Activated T-cell treated with anti-CD3 and anti-CD28 coated beads for 24 hours (primary cell): ENCODE measurements at places on chromosomes 5 and 9.
A peak's percentile ranks its signal among the peaks of the same experiment; 100 is the strongest.

- no peak for DNase-seq
Observed at GRCh38 chr9:89715318-89715858, 110.6 kb downstream of the GADD45G start.

DNA sequence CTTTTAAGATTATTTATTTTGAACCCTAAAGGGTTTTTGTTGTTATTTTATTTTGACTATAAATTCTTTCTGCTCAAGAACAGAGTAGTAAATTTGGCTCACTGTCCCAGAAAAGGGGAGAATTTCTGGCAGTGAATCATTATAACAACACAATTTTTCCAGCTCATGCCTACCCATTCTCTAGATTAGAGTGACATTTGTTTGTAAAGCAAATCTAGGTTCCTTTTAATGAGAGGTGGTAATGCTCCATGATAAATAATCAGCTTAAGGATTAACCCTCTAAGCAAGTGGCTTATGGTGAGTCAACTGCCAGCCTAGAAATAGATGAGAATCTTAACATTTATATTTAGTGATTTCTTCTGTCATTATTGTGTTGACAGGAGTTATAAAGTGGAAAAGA is 409.2 kb downstream of the NFIB start:
- no peak for DNase-seq

DNA sequence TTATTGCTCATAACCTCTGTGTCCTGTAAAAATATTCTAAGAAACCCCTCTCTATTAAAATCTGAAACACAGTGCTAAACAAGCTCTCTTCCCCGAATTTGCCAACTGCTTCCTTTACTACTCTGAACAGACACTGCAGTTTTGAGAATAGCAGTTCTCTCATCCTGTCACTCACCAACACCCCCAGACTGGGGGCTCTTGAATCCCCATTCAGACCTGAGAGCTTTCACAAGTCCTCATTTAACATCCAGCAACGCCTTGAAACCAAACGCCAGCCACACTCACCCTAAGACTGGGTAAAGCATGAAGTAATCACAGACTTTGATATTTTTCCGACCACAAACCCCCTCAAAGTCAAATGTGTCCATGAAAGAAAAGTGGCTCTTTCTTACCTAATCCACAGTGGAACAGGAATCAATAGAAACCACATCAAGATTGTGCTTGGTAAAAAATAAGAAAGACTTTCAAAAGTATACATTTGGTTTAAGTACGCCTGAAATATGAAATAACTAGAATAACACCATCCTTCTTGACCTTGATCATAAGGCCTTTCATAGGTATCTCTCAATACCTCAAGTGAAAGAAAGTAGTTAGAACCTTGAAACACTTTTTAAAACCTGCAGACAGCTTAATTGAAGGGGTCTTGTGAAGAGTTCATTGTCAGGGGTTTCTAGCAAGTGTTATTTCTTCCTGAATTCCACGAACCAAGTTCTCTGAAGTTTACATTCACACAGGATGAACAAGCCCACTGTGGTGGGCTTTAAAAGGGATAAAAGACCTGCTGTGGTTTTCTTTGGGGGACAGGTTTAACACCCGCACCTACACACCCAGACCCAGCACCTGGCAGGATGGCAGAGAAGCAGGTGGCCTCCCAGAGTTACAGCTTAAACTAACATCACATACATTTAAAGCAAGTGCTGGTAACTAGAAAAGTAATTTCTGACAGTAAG is 412.6 kb downstream of the MLLT3 start:
- DNase-seq, result peak; percentile 51

GRCh38 chr9:90839183-90839728 is 37.6 kb downstream of the SYK start:
- DNase-seq, result no peak

GRCh38 chr5:129971714-129972113 is 67.4 kb downstream of the CHSY3 start:
- no peak for DNase-seq

GRCh38 chr9:100534401-100534800 is 43.5 kb upstream of the CAVIN4 start:
- DNase-seq, result no peak

GRCh38 chr5:77952636-77953212 is 176.6 kb upstream of the TBCA start:
- no peak for DNase-seq

DNA sequence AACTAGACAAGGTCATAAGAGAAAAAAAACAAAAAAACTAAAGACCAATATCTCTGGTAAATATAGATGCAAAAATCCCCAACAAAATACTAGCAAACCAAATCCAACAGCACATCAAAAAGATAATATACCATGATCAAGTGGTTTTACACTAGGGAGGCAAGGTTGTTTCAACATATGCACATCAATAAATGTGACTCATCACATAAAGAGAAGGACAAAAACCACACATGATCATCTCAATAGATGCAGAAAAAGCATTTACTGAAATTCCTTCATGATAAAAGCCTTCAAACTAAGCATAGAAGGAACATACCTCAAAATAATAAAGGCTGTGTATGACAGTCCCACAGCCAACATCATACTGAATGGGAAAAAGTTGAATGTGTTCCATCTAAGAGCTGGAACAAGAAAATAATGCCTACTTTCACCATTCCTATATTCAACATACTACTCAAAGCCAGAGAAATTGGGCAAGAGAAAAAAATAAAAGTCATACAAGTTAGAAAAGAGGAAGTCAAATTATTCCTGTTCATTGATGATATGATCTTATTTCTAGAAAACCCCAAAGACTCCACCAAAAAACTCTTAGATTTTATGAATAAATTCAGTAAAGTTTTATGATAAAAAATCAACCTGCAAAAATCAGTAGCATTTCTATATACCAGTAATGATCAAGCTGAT is 72.2 kb upstream of the FAM169A start:
- DNase-seq, result no peak

DNA sequence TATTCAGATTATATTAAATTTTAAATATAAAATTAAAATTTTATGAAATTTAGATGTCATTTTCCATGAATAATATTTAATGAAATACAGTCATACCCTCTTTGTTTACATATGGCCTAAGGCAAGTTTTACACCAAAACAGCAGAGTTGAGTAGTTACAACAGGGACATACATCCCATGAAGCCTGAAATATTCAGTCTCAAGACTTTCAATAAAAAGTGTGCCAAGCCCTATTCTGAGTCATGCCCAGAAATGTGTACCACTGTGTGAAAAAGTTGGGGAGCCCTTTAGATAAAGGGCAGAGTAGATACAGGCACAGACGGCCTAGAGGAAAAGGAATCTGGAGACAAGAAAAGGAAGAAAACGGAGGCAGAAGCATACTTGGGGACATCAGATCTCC is 261.3 kb downstream of the SGCD start:
- DNase-seq, result no peak

DNA sequence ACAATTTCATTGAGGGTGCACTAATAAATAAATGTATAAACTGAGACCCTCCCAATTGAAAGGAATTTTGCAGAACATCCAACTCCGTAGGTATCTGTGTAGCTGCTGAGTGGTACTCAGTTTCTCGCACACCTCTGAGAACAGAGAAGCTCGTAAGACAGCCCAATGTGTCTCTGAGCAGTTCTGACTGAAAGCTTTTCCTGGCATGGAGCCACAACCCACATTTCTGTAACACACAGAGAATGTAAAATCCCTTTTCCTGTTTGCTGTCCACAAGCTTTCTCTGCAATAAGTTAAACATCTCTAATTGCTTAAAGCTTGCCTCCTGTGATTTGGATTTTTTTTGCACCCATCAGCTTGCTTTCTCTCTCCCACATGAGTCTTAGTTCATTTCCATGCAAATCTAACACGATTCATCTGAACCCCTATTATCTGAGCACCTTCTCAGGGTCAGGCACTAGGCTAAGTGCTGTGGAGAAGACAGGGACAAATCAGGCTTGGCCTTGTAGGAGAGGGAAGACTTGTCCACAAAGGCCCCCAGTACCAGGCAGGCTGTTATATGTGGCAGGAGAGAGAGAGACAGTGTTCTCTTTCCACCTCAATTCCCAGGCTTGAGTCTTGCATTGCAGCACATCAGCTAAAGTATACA is 44.2 kb upstream of the COL15A1 start:
- no peak for DNase-seq

DNA sequence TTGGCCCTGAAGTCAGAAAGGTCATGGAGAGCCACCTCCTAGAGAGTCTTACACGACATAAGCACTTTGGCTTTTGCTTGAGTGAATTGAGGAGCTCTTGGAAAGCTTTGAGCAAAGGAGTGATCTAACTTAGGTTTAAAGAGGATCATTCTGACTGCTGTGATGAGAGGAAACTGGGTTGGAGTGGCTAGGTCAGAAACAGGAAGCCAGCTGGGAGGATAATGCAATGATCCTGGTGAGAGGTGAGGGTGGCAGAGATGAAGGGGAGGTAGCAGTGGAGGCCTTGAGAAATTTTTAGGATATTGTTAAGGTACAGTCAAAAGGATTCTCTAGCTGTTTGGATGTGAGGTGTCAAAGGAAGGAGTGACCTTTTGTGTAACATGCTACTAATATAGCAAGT is 32.2 kb upstream of the ROPN1L start:
- no peak for DNase-seq

DNA sequence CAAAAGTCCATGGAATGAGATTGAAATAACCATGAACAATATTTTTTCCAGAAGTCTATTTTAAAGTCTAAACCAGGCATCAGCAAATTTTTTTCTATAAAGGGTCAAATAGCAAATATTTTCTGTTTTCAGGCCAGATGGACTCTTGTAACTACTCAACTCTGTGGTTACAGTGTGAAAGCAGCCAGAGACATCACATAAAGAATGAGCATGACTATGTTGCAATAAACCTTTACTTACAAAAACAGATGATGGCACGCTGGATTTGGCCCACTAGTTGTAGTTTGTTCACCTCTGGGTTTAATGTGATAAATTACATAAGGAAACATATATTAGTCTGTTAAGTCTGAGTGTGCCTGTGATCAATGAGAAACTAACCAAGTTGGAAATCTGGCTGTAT is 319.2 kb downstream of the TRPM3 start:
- no peak for DNase-seq

DNA sequence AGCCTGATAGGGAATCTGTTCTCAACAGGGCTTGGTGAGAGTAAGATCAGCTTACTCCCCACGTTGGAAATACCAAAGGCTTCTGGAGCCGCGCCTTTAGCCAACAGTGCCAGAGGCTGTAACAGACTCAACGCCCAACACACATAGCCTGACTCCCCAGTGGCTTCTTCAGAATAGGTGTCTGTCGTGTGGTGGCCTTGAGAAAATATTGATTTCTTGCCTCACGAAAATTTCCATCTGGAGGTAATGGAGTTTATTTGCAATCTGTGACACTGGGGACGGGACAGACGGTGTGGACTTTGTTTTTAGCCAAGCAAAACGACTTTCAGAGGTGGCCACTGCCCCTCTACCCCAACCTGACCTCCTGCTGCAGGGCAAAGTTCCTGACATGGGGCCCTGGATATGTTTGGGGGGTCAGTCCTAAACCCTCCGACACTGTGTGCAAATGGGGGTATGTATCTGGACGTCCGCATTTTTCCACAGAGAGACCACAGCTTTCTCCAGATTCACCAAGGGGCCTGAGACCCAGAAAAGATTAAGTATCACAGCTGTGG is 189.3 kb downstream of the CDK5RAP2 start:
- no peak for DNase-seq

DNA sequence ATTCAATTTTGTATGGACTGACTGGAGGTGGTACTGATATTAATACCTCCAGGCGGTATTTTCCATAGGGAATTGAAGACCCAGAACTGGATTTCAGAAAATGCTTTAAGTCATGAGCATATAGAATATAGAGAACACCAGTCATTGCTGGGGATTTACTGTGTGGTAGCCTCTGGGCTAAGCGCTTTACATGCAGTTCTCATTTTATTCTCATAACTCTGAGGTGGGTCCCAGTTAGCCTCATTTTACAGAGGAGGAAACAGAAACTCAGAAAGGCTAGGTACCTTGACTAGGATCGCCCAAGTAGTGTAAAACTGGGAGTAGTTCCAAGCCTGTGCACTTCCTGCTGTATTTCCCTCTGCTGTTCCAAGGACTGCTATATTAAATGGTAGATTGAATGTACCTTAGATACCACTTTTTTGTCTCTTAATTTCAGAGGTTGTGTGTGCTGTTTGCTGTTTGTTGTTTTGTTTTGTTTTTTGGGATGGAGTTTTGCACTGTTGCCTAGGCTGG is 13.8 kb downstream of the SLC44A1 start:
- DNase-seq, result no peak

DNA sequence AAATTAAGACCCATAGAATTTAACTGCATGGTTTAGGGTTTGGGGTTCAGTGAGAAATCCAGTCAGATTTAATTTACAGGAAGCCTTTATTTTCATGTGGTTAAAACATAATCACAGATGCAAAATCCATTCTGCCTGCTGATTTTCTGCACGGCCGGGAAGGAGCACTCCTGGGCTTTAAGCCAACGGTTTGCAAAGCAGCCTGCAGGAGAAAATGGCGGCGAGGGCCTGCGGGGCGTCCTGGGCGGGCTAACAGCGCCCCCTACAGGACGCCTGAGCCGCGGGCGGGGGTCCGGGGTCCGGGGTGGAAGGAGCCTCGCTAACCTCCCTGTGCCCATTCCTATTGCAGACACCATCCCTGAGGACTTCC is 47.6 kb downstream of the THBS4 start:
- peak; percentile 42 for DNase-seq

DNA sequence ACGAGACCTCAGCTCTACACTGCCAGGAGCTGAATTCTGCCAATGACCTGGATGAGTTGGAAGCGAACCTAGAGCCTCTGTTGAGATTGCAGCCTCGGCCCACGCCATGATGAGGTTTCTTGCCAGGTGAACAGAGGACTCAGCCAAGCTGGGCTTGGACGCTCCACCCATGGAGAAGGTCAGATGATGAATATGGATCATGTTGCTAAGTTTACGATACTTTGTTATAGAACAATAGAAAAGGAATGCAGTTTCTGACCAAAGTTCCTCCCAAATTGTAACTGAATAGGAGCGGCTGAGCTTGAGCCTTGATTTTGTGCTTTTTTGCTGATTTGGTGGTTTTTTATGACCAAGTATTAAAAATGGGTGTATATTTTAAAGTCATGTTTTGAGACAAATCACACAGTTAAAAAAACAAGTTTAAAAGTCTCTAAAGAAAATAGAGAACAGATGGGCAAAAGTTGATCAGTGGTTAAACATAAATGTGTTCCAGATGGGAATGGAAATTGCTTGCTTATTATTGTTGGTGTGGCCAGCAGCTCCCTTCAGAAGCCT is 32.9 kb downstream of the ROPN1L start:
- DNase-seq, result no peak
